ENCODE measurements at places on chromosomes 16 and 17.

GRCh38 chr17:17315142-17315821 is 12.1 kb downstream of the NT5M start:
- no peak for DNase-seq

- DNase-seq, result no peak
Measured at GRCh38 chr16:66510711-66511601, 39.0 kb downstream of the TK2 start.

GRCh38 chr17:35969558-35970380 is 11.5 kb downstream of the CCL16 start:
- peak; percentile 9 for DNase-seq

- no peak for DNase-seq
Measured at GRCh38 chr17:37789771-37790541, 45.1 kb upstream of the HNF1B start.

- no peak for DNase-seq
Measured at GRCh38 chr16:88475037-88475436, 22.0 kb downstream of the ZFPM1 start.

DNA sequence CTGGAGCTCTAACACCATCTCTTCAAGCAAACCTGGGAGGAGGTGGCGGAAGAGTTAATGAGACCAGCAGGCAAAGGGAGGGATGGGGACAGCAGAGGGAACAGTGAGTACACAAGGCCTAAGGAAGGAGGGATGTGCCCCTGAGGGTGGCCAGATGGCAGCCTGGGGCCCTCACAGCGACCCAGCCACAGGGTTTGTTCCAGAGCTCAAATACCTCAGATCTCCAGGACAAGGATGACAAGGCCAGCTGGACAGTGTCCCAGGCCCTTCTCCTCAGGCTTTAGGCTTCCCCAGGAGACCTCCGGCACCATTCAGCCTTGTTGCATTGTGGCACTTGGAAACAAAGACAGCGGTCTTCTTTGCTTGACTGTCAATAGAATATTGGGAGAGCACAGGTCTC is 14.9 kb downstream of the CDIP1 start:
- no peak for DNase-seq

GRCh38 chr17:30230596-30231125 is 4.8 kb downstream of the SLC6A4 start:
- DNase-seq, result no peak

DNA sequence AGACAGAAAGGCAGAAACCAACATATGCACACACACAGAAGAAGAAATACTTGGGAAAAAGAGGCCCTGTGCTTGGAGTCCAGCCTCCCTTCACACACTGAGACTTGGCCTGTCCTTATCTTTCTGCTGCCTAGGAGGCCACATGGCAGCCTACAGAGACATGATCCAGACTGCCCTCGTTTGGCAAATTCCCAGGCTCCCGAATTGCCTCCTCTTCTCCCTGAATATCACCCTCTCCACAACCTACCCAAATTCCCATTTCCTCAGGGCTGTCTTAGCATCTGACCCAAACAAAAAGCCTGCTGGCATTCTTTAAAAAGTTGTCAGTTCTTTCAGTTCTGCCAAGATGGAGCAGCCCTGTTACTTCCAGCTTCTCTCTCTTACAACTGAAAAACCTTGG is 59.8 kb downstream of the DNAH17 start:
- DNase-seq, result no peak

- no peak for DNase-seq
Measured at GRCh38 chr17:9021158-9021991, at the start of gene NTN1. Gene NTN1, plus strand, starts transcription at chr17:9021510. Its CDS starts 864 bp downstream, at chr17:9022374.

DNA sequence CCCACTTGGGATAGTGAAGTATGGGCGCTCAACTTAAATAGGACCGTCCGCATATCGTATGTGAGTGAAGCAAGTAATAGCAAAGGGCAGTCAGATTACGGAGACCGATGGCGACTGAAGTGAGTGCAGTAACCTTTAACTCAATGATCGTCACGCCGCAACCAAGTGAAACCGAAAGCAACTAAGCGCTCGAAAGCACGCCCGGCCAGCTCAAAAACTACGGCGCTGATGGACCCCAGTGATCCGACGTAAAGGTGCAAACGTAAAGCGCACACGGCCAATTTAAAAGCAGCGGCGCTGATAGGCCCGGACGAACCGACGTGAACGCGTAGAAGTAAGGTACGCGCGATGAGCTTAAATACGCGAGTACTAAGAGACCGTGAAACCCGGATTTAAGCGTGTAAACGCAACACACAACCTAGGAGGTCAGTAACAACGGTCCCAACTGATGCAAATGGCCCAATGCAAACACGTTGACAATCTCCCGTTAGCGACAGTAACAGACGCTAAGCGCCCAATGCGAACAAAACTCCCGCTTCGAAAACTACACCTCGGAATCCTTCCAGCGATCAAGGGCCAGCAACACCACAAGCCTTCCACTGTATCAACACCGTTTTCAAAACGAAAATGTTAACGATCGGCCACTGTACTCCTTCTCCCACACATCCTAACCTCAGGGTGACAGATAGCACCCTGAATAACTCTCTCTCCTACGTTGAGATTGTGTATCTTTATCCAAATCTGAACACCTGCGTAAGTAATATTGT is 37.9 kb upstream of the ARL4D start:
- DNase-seq, result peak; percentile 43

DNA sequence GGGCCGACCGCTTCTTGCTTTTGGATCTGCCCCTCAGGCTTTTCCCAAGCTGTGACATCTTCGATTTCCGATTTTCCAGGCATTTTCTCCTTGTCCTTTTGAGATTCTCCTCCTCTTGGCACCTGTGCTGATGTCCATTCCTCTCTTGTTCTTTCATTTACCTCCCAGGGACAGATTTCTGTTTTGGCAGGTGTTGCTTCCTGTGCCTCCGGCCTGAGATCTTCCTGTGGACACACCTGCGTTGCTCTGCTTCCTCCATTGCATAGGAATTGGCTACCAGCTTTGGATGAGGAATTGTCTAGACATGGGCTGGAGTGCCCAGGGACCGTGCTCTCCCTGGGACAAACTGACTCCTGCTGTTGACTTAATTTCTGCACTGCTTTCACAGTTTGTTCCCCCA is 15.1 kb downstream of the GPR179 start:
- no peak for DNase-seq

GRCh38 chr16:4852221-4852872 is 5.1 kb downstream of the UBN1 start:
- no peak for DNase-seq

DNA sequence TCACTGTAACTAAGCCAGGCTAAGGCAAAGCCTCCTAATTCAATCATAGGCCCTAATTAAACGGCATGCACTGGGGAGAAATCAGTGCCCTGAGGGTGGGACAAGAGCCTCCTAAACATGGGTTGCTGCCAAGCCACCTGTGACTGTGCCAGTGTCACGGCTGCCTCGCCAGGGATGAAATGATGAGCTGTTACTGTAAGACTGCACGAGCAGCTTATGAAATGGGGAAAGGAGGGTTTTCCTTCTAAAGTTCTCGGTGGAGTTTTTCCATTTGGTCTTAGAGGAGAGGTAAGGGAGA is 12.7 kb downstream of the TMEM11 start:
- no peak for DNase-seq

DNA sequence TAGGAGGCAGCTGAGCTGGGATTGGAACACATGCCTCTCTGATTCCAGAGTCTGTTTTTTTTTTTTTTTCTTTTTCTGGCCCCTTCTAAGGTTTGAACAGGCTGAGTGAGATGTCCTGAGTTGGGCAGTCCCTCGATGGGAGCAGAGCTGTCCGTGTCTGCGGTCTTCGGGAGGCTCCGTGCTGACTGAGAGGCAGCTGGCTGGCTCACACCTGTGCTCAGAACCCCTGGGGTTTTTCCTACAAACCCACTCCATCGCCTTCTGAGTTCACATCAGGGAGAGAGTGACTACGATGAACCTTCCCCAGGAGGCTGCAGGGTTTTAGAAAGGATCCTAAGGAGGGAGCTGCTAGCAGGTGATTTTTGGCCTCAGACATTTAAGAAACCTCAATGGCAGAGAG is 92.5 kb downstream of the IRF8 start:
- DNase-seq, result no peak

- DNase-seq, result no peak
Measured at GRCh38 chr16:4663777-4664465, 29.4 kb upstream of the NUDT16L1 start.

- no peak for DNase-seq
Measured at GRCh38 chr16:50940275-50940854, 198.5 kb downstream of the CYLD start.

- no peak for DNase-seq
Measured at GRCh38 chr16:84178146-84178765, 8.6 kb downstream of the TAF1C start.

DNA sequence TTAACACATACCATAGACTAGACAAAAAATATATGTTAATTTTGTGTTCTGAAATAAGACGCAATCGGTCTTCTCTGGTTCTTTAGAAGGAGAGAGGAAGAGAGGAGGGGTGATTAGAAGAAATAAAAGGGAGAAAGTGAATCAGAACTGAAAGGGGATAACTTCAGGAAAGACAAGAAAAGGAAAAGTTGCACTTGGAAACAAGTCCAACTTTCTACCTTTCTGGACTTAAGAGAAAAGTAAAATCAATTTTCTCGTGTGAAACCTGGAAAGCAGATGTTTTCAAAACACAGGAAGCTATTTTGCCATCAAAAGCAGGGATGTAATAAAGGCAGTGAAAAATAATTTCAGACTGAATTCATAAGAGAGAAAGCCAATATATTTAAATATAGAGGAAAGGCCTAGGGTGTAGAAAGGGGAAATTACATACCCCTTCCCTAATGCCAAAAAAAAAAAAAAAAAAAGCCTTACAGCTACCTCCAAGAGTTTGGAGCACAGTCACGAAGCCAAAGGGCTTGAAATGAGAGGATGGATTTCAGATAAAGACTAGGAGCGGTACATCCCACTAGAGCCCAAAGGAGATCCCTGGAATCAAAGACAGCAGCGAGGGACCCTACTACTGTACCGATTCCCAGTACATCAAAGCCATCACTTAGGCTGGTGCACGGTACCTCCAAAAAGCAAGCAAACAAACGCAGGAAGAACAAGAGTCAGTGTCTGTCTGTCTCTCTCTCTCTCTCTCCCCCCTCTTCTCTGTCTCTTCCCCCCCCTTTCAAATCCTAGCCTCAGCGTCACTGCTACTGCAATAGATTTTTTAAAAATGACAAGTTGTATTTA is 12.1 kb upstream of the ZFHX3 start:
- no peak for DNase-seq

GRCh38 chr17:57508671-57509070 is 236.4 kb downstream of the CCDC182 start:
- DNase-seq, result no peak

DNA sequence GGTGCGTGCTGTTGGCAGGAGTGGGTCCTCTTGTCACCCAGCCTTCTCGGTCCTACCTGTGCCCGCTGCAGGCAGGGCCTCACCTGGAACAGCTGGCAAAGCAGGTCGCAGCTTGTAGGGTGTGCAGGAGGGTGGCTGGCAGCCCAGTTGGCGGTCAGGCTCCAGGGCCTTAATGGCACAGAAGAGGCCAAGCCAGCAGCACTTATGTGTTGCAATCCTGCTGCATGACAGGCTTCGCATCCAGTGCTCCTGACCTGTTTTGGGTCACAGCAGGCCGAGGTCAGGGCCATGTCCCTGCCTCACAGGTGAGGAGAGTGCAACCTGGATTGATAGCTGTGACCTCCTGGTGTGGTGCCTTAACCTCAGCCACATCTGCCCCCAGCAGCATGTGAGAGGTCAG is 31.9 kb downstream of the ZC3H18 start:
- DNase-seq, result no peak

DNA sequence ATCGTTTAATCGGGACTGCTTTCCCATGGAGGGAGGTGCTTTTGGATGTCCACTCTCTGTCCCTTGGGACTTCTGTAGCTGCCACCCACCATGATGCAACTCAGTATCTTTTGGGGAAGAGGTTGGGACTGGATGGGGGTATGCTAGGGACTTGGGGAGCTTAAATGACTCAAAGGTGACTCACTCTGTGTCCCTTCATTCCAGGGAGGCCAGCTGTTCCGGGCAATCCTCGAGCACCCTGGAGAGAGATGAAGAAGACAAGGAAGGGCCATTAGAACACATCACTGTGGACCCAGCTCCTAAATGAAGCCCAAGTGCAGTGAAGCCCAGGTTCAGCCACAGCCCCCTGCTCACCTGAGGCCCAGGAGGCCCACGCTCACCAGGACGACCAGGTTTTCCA is 4.6 kb downstream of the COL1A1 start:
- no peak for DNase-seq

DNA sequence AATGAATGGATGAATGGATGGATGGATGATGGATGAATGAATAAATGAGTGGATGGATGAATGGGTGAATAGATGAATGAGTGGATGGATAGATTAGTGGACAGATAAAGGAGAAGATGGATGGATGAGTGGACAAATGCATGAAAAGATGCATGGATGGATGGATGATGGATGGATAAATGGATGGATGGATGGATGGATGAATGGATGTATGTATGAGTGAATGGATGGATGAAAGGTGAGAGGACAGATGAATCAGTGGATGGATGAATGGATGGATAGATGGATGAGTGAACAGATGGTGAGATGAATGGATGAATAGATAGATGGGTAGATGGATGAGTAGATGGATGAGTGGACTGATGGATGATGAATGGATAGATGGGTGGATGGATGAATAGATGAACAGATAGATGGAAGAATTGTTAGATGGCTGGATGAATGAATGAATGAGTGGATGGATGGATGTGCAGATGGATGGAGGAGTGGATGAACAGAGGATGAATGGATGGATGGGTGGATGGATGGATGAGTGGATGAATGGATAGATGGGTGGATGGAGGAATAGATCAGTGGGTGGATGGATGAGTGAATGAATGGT is 13.7 kb upstream of the KCNJ12 start:
- no peak for DNase-seq

- DNase-seq, result no peak
Measured at GRCh38 chr17:63431939-63432804, 13.9 kb downstream of the CYB561 start.

GRCh38 chr17:75632863-75633485 is at the start of gene SMIM5:
Gene SMIM5, plus strand, starts transcription at chr17:75633434. Its CDS starts 6,768 bp downstream, at chr17:75640202.
- DNase-seq, result peak; percentile 25

GRCh38 chr17:51445946-51446345 is 185.6 kb downstream of the UTP18 start:
- no peak for DNase-seq

GRCh38 chr17:56159826-56160380 is 6.6 kb downstream of the ANKFN1 start:
- DNase-seq, result no peak

GRCh38 chr17:55641676-55642081 is 81.0 kb downstream of the TMEM100 start:
- DNase-seq, result no peak

- DNase-seq, result no peak
Measured at GRCh38 chr16:4273858-4274311, 1.1 kb upstream of the TFAP4 start.

- no peak for DNase-seq
Measured at GRCh38 chr17:51402899-51403298, 142.6 kb downstream of the UTP18 start.

DNA sequence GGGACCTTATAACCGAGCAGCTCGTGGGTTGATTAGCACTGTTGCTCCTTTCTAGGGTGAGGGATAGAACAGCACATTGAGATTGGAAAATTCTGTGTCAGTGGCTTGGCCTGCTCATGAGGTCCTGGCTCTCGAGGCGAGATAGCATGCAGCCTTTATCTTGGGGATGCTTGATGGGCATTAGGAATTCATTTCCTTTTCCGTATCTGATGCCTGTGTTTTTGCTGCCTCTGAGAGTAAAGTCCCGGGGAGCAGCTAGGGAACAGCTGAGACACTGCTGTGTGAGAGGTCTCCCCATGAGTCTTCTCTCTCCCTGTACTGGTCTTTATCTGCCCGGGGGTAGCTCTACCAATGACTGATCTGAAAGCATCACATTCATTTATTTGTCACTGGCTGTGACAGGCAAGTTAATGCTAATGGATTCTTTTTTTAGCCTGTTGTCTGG is 14.5 kb downstream of the MSI2 start:
- DNase-seq, result no peak
